ENCODE measurements at places on chromosomes 2 and 18.
A peak's percentile ranks its signal among the peaks of the same experiment; 100 is the strongest.

DNA sequence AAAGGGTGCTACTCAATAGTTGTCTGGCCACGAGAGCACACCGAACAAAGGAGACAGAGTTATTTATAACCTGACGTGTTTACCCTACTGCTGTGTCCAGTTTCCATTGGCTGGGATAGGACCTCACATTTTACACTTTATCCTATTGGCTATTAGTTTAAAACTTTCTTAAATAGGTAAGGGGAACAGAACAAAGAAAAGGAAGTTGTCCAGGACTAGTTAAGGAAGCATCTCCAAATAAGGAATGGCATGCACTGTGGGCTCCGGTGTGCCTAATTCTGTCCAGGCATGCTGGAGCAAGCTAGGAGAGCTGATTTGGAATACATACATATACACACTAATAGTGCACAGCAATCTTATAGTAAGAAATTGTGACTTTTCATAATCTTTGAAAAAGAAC, 72.2 kb downstream of the CAB39 start:
- no peak for DNase-seq

DNA sequence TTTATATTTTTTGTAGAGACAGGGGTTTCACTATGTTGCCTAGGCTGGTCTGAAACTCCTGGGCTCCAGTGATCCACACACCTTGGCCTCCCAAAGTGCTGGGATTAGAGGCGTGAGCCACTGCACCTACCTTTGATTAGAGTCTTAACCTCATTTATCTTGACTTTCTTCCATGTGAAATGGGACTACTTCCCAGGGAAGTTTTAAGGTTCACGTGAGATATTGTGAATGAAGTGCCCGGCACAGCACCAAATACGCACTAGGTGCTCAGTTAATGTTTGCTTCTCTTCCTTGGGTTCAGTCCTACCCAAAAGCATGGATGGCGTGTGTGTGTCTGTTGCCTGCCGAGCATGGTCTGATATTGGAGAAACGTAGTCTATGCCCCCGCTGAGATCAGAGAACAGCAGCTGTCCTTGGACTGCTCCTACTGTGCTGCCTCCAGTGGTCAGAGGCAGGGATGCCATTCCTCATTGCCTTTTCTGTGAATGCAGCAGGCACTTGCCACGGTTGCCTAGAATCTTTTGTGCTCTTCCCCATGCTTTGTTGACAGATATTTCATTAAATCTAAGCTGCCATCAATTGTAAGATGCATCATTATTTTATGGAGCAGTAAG, 12.3 kb upstream of the TFCP2L1 start:
- DNase-seq, result peak; percentile 22

DNA sequence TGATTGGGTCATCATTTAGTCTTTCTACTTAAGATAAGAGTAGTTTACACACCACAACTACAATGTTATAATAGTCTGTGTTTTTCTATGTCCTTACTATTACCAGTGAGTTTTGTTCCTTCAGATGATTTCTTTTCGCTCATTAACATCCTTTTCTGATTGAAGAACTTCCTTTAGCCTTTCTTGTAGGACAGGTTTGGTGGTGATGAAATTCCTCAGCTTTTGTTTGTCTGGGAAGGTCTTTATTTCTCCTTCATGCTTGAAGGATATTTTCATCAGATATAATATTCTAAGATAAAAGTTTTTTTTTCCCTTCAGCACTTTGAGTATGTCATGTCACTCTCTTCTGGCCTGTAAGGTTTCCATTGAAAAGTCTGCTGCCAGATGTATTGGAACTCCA, 38.0 kb upstream of the SLC16A14 start:
- DNase-seq, result no peak

DNA sequence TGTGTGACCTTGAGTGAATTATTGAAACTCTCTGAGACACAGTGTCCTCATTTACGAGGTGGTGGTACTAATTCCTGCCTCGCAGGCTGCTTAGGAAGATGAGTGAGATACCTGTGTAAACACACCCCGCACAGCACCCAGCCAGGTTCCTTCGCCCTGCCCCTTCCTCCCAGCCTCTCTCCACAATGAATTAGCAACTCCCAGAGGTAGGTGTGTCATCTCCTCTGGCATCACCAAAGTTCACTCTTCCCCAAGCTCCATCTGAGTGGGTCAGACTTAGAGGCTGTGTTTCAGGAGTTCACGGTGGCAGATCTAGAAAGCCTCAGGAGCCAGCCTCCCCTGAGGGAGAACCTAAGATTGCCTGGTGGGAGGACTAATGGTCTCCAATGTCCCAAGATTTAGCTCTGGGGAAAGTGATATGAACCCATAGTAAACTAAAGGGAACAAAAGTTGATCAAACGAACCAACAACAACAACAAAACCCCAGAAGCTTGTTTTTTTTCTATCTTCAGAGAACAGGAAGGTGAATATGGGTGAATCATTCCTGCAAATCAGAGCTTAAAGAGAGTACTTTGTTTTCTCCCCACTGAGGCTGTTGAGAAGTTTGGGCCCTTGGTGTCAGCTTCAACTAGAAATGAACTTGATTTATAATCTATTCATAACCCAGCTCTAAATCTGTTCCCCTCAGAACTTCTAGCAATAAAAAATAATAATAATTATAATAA, 44.4 kb upstream of the NRP2 start:
- DNase-seq, result no peak

DNA sequence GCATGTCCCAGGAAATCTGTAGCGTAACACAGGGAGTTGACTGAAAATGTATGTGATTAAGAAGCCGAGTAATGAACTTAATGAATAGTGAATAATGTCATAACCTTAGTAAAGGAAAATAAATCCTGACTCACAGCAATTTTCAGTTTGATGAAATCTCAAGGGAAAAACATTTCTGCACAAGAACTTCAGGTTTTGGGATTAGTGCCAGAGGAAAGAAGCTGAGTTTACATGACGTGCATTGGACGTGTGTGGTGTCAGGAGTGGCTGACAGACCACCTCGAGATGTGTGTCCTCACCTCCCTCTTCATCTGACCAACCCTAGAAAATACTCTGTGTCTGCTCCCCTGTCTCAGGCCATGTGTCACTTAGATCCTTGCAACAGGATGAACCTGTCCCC, 39.1 kb downstream of the VWA3B start:
- DNase-seq, result no peak

- no peak for DNase-seq
Observed at GRCh38 chr2:144587306-144587705, 67.4 kb upstream of the ZEB2 start.

DNA sequence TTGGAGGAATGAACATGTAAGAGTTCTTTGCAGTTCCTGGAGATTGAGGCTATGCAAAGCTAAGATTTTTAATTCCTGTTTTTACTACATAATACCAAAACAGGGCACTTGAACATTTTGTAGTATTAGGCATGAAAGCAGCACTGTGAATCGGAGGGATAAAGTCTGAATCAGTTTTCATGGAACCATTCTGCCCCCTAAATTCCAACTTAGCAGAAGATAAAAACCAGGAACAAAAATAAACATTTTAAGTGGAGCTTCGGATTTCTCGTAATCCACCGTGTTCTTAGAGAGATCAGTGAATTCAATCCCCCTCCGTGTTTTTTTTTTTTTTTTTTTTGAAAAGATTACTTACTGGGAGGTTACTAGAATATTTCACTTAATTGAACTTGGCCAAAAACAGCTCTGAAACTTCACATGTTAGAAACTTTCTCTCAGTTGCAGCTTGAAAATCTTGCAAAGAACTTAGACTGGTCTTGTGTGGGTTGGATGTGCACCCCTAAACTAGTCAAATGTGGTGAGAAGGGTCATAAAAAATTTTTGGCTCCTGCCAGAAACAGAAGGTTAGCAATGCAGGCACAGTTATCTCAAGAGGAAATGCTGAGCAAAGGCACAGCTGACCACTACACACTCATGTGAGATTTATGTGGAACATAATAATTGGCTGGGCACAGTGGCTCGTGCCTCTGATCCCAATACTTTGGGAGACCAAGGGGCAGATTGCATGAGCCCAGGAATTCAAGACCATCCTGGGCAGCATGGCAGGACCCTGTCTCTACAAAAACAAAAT, 145.4 kb upstream of the RNF152 start:
- no peak for DNase-seq

DNA sequence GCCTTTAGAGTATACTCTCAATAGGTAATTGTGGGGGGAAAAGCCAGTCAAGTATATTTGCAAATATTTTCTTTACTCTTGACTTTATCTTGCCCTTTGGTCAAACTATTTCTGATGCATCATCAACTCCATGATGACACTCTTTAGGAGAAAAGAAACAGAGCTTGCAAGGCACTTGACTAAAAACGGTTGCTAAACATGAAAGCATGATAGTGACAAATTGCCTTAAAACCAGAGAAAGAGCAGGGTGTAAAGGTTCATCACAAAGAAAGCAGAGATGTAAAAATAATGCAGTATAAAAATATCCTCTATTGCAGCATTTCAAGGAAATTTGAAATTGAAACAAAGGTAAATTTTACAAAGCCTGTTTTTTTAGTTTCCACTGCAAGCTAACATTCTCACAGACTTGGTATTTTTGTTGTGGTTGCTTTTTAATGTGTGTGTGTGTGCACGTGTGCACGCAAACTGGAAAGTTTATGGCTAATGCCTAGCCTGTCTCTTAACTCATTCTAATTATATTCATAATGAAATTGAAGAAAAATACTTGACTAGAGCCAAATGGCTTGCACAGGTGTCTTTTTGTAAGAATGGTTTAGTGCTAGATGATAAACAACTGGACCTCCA, 503.6 kb downstream of the ARHGAP15 start:
- no peak for DNase-seq

DNA sequence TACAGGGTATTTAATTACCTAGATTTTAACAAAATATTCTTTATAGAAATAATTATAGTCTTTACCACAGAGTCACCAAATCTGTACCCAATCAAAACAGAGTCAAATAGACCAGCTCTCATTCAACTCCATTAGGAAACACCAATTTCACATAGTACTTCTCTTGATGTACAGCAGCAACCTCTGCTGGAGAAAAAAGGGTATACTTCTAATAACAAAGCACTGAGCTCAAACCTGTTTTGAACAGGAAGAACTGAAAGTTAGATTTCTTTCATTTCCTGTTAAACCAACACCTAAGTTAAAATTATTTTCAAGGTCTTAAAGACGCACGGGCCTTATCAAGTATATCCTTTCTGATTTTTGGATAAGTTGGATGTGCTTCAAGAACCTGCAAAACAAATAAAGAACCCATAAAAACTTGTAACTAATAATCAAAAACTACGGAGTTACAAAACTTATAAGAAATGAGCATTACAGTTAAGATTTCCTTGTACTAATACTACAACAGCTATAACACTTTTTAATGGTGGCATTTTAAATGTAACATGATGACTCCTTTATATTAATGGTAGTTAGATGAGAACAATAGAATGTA, 79.0 kb downstream of the TTC21B start:
- DNase-seq, result peak; percentile 78

DNA sequence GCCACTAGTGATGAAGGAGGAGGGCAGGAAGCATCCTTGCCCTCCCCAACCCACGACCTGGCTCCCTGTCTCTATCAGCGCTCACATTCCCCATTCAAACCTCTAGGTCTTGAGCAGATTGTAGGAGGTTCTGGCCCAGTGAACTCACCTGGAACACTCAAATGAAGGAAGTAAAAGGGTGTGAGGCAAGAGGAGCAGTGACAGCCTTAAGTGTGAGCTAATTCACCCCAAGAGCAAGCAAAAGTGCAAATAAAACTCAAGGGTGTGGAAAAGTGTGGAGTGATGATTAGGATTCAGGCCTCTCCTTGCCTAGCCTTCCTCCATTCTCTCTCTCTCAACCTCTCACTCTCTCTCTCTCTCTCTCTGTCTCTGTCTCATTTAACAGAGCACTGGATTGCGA, 41.0 kb downstream of the CYBRD1 start:
- DNase-seq, result no peak

DNA sequence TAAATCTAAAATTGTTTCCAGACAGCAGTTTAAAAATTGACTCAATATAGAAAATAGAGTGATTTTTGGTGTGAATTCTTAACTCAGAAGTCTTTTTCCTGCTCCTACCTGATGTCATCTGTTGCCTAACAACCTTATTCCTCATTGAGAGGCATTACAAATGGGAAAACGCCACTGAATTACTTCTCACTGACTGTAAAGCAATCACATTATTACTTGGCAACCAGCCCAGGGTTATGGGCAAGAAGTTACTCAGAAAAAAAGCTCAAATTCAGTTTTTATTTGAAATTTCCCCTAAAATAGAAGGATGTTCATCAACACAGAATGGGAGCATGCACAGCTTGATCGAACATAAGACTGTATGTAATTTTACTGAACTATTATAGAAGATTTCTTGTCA, 201.8 kb upstream of the GULP1 start:
- no peak for DNase-seq

DNA sequence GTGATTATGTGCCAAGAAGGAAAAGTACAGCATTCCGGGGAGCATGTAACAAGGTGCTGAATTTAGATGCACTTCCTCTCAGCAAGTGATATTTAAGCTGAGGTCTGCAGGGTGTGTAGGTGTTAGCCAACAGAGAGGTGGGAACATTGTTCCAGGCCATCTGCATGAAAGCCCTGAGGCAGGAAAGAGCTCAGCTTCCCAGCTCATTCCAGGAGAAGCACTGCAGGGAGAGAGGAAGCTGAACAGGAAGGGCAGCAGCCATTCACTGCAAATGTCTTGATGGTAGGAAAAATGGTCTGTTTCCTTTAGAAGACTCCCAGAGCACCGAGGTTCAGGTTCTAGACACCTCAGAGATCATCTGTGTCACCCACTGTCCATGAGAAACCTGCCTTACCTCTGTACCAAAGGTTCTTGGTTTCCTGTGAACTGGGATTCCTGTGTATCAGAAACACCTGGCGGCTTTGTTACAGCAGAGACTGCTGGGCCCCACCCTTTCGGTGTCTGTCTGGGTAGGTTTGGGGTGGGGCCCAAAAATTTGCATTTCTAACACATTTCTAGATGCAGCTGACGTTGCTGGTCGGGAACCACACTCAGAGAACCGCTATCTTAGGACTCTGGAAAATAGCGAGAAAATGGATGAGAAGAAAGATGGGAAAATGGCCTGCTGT, 84.0 kb downstream of the RTN4 start:
- DNase-seq, result peak; percentile 71

- peak; percentile 17 for DNase-seq
Observed at GRCh38 chr18:33761363-33761762, 183.3 kb downstream of the ASXL3 start.

- no peak for DNase-seq
Observed at GRCh38 chr2:118250463-118250862, 162.2 kb downstream of the INSIG2 start.

DNA sequence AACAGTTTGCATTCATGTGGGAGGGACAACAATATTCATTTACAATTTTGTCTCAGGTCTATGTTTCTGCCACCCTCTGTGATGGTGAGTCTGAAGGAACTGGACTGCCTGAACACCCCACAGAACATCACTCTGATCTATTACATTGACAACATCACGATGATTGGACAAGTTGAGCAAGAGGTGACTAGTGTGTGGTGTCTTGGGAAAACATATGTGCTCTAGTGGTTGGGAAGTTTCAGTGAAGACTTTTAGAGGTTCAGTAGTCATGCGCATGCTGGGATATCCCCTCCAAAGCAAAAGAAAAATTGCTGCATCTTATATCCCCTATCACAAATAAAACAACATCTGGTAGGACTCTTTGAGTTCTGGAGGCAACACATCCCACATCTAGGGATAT, 18.6 kb upstream of the CTLA4 start:
- no peak for DNase-seq

- DNase-seq, result peak; percentile 30
Observed at GRCh38 chr18:60698901-60699300, 326.3 kb upstream of the MC4R start.

GRCh38 chr2:119222863-119223520, 642 bp upstream of the STEAP3 start:
- DNase-seq, result no peak

- no peak for DNase-seq
Observed at GRCh38 chr18:60162388-60162787, 210.2 kb downstream of the MC4R start.

GRCh38 chr2:228613133-228613850, 431.8 kb upstream of the SPHKAP start:
- no peak for DNase-seq
